Activated CD4-positive, alpha-beta T cell treated with anti-CD3 and anti-CD28 coated beads for 36 hours (primary cell): ENCODE measurements at places on chromosomes 2 and 18.

DNA sequence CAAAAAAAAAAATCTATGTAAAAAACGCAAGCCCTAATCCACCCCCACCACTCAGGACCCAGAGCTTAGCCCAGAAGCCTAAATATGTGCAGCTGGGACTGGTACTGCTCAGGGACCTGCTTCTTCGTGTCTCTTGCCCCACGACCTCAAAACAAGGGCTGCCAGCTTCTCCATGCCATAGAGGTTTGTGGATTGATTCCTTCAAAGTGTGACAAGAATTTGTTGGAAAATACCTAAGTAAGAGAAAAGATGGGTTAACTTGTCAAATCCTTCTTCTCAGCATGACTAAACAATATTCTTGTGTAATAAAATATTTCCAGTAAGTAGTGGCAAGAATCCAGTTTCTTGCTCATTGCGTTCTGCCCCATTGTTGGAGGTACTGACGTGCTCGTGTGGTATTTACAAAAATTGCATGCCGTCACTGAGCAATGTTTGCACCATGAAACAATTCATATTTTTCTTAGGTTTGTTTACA, 825 bp upstream of the SCYGR1 start:
- DNase-seq = no peak

GRCh38 chr2:168583710-168584521, 127.8 kb downstream of the CERS6 start:
- no peak for DNase-seq

- DNase-seq = no peak
These were observed 91.2 kb downstream of the INSIG2 start for GRCh38 chr2:118179445-118179844.

- DNase-seq = no peak
These were observed 2063.5 kb downstream of the SUCLG1 start for GRCh38 chr2:82395531-82395930.

DNA sequence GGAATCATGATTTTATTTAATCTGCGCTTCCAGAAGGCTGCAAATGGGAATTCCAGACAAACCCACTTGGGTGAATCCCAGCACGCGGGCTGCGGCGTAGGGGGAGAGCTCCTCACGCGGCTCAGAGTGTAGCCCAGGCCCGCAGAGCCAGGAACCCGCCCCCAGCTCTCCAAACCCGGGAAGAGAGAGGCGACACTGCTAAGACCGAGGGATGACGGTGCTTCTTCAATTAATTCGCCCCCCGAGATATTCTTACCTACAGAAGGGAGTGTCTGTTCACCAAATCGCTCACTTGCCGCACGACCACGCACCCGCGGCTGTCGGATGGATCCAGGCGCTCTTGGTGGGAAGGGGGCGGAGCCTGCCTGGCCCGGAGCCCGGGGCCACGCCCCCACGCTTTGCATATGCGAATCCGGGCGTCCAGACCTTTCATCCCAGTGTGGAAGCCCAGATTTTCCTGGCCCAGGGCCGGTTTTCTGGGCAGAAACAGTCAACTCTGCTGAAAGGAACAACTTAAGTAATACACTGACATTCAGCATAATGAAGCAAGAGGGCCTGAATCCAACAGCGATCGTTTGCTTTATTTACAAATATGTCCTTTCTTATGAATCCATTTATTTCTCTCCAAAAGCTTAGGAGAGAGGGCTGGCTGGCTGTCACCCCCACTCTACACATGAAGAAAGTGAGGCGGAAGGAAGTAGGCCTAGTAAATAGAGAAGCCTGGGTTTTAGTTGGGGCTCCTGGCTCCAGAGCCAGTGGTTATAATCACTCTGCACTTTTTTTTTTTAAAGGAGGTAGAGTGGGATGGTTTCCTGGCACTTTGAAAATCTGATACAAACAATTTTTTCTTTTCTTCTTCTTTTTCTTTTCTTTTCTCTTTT, at the start of gene SLC19A3:
Gene SLC19A3, minus strand, starts transcription at position 342 of the 881 bp plus-strand sequence. CDS start 15,710 bp downstream, outside the sequence.
- peak; percentile 38 for DNase-seq

DNA sequence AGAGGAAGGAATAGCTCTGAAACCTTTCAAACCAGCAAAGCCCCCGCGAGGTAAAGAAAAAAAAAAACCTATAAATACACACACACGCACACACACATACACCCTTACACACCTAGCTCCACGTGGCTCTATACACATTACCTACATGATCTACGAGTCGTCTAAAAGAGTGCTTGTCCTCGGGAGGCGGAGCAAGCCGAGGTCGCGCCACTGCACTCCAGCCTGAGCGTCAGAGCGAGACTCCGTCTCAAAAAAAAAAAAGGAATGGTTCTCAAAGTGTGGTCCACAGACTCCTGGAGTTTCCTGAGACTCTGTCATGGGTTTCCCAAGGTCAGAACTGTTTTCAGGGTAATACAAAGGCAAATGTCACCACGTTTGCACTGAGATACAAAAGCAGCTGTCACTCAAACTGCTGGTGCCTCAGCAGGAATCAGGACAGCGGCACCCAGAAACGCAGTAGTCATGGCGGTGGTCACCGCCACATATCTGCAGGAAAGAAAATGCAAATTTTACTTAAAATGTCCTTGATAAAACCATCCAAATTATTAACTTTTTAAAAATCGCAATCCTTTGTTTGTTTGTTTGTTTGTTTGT, 130.0 kb upstream of the GPC1 start:
- no peak for DNase-seq
